Sciatic nerve (tissue), 2 donors: ENCODE measurements at places on chromosomes 2 and 18.
A peak's percentile ranks its signal among the peaks of the same experiment; 100 is the strongest.

- peak; percentile 65 for DNase-seq
These were observed at the start of gene PLEK for GRCh38 chr2:68365087-68365486. TSS of gene PLEK (plus strand) at chr2:68365282. CDS start at chr2:68365352, 70 bp downstream.

- DNase-seq = no peak
These were observed 105.9 kb upstream of the AQP4 start for GRCh38 chr18:26971409-26971808.

- no peak for DNase-seq
These were observed 157.8 kb downstream of the LDLRAD4 start for GRCh38 chr18:13376298-13376840.

DNA sequence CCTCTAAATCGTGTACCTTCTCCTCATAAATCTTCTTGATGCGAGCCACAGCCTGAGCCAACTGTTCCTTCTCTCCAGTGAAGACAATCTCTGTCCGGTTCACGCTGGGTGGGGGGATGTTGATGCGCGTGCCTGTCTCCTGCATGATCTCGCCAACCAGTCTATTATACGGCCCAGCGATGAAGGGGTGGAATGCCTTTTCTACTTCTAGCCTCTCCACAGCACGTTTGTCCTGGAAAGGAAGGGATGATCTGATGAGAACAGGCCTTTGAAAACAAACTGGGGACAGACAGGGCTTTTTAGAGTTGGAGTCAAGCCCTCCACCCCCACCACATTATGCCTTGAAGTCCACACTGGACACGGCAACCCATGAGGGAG lies 59.3 kb downstream of the HDLBP start:
- peak; percentile 25 for DNase-seq

DNA sequence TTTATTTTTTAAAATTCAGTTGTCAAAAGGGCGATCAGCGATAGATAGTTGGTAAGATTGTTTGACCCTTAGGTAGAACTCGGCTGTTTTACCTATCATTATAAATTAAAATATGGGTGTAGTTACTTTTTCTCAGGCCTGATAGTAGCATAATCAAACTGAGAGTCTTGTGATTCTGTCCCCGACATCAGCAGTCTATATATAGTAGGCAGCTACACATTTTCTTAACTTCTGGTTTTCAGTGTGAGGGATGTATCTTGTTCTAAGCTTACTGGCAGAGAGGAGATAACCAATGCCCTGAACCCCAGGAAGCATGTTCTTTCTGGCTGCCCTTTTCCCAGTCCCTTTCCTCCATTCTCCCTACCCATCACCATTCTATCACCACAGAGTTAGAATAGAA lies 56.6 kb downstream of the XRCC5 start:
- no peak for DNase-seq

DNA sequence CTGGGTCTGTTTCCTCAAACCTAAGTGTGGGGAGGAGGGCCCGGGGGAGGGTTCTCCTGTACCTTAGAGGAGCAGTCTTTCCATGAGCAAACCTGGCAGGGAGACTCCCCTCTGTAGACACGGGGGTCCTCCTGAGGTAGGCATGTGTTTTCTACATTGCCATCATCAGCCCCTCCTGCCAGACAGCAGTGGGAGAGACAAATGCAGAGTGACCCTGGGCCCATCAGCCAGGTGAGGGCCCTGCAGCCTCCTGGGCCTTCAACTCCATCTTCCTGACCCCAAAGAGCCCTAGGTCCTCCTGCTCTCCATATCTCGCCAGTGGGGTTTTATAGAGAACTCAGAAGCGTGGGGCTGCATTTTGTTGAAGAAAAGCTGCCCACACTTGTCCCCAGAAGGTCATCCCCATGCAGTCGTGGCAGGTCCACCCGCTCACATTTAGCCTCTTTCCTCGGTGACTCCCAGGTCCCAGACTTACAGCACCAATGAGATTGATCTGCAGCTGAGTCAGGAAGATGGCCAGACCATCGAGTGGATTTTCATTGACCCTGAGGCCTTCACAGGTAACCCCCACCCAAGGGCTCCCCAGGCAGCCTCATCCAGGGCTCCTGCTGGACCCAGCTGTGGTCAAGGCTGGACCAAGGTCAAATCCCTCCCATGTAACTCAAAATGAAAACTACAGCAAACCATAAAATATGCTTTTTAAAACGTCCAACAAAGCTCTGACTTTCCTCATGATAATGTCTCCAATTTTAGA lies 2.6 kb downstream of the CHRNG start:
- DNase-seq = peak; percentile 38

DNA sequence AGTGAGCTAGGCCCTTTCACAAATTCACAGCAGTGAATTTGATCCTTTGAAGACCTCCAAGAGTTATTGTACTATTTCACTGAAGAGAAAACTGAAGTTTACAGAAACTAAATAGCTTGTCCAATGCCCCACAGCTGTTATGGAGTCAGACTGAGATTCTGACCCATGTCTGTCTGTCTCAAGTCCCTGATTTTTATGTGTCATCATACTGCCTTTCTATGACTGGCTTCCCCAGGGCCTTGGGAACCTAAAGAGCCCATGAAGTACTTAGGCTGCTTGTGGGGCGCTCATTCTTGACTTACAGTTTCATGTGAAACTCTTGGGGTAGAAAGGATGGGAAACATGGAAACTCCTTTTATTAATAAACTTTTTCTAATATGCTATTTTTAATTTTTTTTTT lies 107.7 kb downstream of the ATL2 start:
- DNase-seq = no peak

- DNase-seq = no peak
These were observed 210.5 kb upstream of the PIK3C3 start for GRCh38 chr18:41744421-41745030.

- DNase-seq = no peak
These were observed 779.2 kb downstream of the CNTNAP5 start for GRCh38 chr2:124804014-124804940.

DNA sequence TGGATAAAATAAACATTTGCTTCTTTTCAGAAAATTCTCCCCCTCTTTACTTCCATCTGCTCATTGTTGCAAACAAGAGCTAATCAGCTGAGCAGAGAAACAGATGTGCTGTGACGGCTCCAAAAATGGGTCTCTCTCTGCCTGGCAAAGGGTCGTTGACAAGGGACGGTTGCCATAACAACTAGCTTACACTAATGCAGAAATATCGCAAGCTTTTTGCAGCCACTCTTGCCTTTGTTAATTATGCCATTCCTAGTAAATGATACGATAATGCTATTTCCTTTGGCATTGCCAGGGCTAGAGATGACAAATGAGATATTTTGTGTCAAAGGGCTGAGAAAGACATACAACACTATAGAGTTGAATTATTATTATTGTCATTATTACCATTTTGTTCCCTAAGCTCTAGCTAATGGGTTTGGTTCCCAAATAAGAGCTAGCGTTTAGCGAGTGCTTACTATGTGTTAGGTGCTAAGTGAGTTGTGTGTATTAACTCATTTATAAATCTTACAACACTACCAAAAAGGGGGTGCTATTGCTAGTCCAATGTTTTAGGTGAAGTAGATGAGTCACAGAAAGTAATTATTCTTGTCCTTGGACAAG lies 46.8 kb downstream of the MYO3B start:
- DNase-seq = no peak

DNA sequence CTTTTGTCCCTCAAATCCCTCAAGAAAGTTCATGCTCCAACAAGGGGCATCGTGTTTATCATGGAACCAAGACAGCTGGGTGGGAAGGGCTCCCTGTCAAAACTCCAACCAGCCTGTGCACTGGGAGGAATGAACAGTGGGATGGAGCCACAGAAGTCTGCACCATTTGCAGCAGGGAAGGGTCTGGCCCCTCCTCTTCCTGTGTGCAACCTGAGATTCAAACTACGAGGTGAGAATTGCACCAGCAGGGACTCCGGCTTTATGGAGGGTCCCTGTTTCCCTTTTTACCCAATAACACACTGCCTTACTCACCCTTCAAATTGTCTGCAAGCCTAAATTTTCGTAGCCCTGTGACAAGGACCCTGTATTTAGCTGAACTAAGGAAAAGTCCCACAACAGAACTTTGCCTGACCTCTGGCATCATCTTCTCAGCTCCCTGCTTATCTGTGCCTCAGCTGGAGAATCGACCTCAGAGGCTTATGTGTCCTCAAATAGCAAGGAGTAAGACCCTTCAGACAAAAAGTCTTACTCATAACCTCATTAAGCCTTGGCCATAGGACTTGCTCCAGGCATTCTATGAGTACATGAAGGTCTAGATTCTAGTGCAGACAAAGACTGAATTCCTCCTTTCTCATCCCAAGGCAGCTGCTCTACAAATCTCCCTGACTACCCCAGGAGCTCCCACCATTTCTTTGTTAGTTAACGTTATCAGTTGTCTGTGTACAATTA lies 178.3 kb upstream of the SERPINE2 start:
- DNase-seq = no peak

DNA sequence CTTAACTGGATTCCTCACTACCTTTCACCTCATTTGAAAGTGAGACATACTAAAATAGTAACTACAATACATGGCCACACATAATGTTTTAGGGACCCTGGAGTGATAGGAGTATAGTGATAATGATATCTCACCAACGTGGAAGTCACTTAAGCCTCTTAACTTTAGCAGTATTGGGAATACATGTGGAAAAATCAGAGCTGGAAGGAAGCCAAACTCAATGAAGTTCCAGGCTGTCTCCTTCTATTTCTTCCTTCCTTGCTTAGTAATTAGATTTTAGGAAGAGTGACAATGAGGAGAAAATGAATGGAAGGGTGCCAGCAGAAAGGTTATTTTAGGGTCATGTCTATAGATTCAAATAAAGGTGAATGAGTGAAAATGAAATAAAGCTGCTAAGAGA lies 387.3 kb downstream of the PLCL1 start:
- DNase-seq = no peak

GRCh38 chr2:43065871-43066270 lies 160.5 kb downstream of the ZFP36L2 start:
- DNase-seq = peak; percentile 53

DNA sequence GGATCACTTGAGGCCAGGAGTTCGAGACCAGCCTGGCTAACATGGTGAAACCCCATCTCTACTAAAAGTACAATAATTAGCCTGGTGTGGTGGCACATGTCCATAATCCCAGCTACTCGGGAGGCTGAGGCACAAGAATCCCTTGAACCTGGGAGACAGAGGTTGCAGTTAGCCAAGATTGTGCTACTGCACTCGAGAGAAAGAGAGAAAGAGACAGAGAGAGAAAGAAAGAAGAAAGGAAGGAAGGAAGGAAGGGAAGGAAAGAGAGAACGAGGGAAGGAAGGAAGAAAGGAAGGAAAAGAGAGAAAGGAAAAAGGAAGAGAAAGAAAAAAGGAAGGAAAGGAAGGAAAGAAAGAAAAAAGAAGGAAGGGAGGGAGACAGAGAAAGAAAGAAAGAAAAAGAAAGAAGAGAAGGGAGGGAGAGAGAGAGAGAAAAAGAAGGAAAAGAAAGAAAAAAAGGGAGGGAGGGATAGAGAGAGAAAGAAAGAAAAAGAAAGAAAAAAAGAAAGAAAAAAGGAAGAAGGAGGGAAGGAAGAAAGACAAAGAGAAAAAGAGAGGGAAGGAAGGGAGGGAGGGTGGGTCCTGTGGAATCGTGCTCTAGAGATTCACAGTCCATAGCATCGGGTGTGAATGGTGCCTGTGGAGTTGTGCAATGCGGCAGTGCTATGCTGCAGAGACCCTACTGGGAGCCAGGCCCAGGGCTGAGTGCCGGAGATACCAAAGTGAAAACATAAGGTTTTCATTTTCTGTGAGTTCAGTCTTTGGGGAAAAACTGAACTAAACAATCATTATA lies 4.6 kb upstream of the SDC1 start:
- DNase-seq = no peak

DNA sequence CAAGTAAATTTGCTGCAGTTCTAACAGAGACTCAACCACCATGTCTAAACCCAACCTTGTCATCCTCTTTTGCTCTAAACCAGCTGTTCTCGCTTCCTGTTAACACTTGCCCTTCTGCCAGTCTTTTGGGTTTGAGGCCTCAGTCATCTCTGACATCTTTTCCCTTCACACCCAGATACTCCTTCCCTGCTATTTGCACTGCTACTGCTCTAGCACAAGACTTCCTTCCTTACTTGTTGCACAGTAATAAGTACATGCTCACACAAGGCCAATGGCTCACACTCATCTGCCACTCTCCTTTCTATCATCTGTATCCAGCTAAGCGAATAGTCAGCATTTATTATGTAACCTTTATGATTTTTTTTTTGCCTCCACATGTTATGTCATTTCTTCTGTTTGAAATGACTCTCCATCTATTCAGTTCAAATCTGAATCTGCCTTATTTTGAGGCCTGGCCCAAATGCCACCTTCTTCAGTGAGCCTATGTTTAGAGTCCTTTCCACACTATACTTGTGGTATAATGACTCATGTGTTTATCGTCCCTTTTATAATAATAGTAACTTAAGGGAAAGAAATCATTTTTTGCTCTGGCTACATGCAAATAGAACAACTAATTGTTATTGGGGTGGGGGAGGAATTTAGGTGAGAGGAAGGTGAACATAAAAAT lies 22.5 kb upstream of the CDKL4 start:
- DNase-seq = no peak

GRCh38 chr2:141508806-141509595 lies 621.8 kb downstream of the LRP1B start:
- DNase-seq = no peak

DNA sequence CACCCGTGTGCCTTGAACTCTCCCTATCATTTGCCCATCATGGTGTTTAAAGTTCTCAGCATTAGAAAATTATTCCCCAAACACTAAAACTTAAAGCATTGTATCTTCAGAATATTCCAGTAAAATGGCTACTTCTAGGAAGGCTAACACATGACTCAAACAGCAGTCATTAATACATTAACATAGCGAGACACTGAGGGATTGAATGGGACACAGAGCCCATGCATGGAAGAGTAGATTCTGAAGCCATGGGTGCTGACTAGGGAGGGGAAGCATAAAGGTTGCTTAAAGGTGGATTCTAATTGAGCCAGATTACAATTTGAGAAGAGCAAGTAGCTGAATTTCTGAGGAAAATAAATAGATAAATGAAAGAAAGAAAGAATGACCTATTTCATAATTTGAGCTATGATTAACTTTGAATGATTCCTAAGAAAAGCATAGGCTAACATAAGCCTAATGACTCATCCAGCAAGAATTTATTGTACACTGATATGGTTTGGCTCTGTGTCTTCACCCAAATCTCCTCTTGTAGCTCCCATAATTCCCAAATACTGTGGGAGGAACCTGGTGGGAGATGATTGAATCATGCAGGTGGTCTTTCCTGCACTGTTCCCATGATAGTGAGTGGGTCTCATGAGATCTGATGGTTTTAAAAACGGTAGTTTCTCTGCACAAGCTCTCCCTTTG lies 79.8 kb upstream of the PIK3C3 start:
- DNase-seq = no peak

DNA sequence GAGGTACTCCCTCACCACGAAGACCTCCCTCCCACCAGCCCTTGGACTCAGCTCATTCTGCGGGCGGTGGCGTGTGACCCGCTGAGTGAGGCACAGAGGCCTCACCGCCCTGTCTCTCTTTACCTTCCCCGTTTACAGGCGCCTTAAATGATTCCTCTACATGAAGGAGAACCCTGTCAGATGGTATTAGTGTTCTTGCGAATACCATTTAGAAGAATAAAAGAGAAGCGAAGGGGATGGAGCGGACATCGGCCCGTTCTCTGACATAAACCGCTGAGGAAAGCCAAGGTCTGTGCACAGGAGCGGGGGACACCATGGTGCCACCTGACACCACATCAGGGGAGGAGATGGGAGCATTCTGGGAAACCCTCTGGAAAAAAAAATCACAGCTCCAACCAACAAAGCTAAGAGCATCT lies 179.8 kb downstream of the HDAC4 start:
- peak; percentile 44 for DNase-seq
